Left colon (tissue), 2 donors: ENCODE measurements at places on chromosomes 12 and 14. TPM values are rescaled to one million over a fixed set of nuclear protein-coding genes. Genes with fewer than 3 reads are reported as not detected.

Gene HOXC12
- not detected for total RNA-seq

Gene TMEM119
- 3.6 TPM for total RNA-seq

Gene INHBC
- total RNA-seq, result not detected

Gene CCDC38
- not detected for total RNA-seq

Gene EIF2B2
- 48.1 TPM for total RNA-seq

Gene LALBA
- total RNA-seq, result not detected

Gene PMCH
- not detected for total RNA-seq

Gene ALDH2
- total RNA-seq, result 371 TPM

Gene PAWR
- total RNA-seq, result 146 TPM

Gene SPTB
- 0.42 TPM for total RNA-seq

Gene TMEM132C
- 0.78 TPM for total RNA-seq

Gene VRTN
- total RNA-seq, result not detected

Gene FSCB
- total RNA-seq, result not detected

Gene RASAL1
- total RNA-seq, result 14.1 TPM

Gene PTGER2
- 5.2 TPM for total RNA-seq

Gene HOTAIR
- total RNA-seq, result not detected

Gene COQ10A
- 4.1 TPM for total RNA-seq

Gene APOF
- total RNA-seq, result not detected

Gene CLEC1A
- 0.64 TPM for total RNA-seq

Gene MAP3K9
- 12.4 TPM for total RNA-seq

Gene ORAI1
- total RNA-seq, result 13.7 TPM

Gene C12orf60
- 0.31 TPM for total RNA-seq

Gene ARL1
- total RNA-seq, result 72.0 TPM

Gene CBLN3
- total RNA-seq, result 2.5 TPM
